GM18507 (cell line): ENCODE measurements at places on chromosomes 13 and 19.

DNA sequence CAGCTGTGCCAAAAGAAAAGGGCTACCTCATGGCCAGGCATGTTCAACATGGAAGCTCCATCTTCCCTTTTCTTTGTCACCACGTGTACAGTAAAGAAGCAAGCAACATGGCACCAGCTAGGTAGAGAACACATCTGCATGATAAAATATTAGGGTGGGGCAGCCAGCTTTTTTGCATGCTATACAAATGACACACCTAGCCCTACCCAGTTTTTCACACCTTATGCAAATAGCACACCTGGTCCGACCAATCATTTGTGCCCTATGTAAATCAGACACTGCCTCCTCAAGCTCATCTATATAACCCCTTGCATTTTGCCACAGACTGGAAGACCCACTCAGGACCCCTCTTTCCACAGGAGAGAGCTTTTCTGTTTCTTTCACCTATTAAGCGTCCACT, 85.5 kb downstream of the STOML3 start:
- no peak for DNase-seq

DNA sequence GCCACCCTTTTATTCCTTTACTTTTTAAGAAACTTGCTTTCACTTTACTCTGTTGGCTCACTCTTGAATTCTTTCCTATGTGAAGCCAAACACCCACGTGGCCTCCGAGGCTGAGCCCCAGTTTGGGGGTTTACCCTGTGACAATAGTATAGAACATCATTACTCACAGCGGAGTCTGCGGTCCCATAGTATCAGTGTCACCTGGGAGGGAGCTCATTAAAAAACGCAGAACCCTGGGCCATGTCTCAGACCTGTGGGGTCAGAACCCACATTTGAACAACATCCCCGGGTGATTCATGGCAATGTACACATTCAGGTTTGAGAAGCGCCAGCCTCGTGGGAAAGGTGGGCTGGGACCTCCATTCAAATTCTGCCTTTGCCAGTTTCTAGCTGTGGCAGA, 36.0 kb upstream of the UBL3 start:
- no peak for DNase-seq

- no peak for DNase-seq
These were observed 708 bp upstream of the ERCC1 start for GRCh38 chr19:45424191-45425058.

DNA sequence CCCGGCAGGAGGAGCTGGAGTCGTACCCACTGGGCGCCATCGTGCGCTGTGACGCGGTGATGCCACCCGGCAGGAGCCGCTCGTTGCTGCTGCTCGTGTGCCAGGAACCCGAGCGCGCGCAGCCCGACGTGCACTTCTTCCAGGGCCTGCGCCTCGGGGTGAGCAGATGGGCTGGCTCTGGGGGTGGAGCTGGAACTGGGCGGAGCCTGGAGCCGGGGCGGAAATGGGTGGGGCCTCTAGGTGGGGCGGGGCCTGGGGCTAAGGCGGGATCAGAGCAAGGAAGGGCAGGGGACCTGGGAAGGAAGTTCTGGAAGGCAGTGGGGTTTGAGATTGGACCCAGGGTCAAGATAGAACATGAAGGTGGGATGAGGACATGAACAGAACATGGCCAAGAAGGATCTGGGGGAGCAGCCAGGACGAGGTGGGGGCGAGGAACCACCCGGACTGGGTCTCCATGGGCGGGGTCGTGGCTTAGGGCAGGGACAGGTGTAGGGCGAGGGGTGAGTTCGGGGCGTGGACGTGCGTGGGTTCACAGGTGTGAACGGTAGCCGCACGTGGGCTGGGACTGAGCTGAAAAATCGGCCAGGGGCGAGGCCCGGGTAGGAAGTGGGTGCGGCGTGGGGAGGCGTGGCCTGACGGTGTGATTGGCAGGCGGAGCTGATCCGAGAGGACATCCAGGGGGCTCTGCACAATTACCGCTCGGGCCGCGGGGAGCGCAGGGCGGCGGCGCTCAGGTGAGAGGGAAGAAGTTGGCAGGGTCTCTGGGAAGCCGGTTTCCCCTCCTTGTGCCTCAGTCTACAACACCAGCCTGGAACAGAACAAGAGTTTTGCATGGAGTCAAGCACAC, 4.7 kb downstream of the EPS8L1 start:
- no peak for DNase-seq

GRCh38 chr19:35178701-35179100, 24.2 kb downstream of the FXYD5 start:
- no peak for DNase-seq

DNA sequence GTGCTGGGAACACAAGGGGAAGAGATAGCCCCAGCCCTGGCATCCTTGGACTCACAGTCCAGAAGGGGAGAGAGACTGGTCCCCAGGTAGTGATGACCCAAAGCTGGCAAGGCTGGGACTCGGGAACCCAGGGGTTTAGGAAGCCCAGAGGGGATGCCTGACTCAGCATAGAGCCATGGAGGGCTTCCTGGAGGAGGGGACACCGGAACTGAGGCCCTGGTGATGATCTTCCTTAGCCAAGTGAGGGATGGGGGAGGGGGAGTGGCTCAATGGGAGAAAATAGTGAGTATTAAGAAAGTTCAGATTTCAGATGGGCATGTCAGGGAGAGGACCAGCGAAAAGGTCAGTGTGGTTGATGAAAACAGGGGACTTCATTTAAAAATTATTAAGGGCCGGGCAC, 26.8 kb downstream of the EXOC3L2 start:
- DNase-seq, result no peak
